ENCODE measurements at places on chromosomes 4 and X.

GRCh38 chr4:159222043-159222552 lies 119.2 kb downstream of the RAPGEF2 start:
- DNase-seq = no peak

- DNase-seq = no peak
These were observed 57.7 kb upstream of the S100G start for GRCh38 chrX:16592194-16592770.

DNA sequence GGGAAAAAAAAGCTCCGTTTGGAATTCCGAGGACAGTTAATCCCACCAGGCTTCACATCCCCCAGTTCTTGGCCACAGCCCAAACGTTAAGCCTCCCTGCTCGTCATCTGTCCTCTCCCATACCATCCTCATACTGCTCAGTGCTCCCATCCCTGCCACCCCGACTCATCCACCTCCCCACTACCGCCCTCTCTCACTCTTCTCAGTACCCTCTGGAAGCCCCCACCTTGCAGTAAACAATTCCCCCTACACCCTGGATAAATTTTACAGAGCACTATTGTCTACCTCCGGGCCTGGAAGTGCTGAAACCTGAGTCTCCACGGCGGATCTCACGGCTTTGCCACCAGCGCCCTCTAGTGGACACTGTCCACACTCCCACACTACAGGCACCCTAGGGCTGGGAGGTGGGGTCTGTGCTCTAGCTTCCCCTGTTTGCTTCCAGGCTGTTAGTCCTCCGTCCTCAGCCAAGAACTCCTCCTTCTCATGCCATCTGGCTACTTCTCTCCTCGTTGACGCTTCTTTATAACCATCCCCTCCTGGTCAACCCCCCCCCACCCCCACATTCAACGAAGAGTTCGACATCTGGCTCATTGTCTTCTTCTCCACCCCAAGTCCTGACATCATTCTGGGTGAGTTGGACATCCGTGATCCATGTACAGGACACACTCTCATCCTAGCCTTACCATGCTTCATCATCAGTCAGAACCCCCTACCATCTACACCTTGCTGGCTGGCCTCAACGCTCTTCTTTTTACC lies 54.5 kb downstream of the RTL9 start:
- peak; percentile 67 for DNase-seq

DNA sequence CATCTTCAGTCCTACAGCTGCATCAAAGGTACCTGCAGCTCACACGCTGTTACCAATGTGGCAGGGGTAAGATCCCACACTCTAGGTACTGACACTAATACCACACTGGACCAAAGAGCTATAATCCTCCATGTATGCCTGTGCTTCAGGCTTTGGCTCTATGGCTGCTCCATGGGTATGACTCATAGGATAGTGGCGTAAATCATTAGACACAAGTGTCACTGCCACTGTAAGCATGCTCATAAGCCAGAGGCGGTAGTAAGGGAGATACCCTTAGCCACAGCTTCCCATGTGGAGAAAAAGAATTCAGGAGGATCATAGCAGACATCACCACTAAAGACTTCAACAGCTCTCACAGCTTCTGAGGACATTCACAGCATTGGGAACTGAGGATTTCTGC lies 287.5 kb downstream of the ACTRT1 start:
- no peak for DNase-seq

DNA sequence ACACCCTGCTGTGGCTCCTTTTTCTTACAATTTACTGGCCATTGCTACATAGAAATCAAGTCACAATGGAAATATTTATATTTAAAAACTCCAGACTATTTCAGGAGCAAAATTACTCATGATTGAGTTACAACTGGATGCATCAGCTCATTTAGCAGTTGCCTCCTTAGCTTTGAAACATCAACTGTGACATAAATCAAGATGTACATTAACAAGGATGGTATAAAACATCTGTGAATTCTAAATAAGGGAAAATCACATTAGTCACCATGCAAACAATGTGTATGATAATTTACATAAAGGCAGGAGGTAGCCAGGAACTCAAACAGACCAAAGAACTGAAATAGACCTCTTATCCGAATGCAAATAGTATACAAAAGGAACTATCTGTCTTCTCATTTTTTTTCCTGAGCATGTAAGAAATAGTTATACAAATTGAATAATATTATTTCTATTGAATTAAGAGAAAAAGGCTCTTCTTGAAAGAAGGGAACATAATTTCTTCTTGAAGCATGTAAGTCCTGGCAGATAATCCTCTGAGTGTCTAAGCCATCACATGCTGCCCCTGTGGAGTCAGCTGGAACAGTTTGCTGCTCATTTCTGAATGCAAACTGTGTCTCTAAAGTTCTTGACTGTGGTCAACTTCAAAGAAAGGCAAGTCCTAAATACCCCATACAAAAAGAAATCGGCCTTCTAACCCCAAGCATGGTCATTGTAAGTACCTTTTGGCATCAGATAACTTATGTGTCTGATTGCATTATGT lies 151.2 kb downstream of the NAA11 start:
- DNase-seq = no peak

GRCh38 chr4:73281396-73281795 lies 22.8 kb upstream of the ANKRD17 start:
- no peak for DNase-seq

- no peak for DNase-seq
These were observed 407.4 kb upstream of the AADAT start for GRCh38 chr4:170497112-170497511.

DNA sequence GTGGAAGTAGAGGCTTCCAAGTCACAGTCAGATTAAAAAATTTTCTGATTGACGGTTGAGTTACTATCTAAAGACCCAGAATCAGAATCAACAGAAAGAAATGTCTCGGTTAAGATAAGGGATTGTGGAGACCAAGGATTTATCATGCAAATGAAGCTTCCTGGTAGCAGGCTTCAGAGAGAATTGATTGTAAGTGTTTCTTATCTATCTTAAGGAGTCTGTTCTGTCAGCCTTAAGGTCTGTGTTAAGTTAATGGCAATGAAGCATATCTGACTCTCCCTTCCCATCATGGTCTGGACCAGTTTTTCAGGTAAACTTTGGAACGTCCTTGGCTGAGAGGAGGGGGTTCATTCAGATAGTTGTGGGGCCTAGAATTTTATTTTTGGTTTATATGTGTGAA lies 780.2 kb downstream of the FAM133A start:
- DNase-seq = no peak

DNA sequence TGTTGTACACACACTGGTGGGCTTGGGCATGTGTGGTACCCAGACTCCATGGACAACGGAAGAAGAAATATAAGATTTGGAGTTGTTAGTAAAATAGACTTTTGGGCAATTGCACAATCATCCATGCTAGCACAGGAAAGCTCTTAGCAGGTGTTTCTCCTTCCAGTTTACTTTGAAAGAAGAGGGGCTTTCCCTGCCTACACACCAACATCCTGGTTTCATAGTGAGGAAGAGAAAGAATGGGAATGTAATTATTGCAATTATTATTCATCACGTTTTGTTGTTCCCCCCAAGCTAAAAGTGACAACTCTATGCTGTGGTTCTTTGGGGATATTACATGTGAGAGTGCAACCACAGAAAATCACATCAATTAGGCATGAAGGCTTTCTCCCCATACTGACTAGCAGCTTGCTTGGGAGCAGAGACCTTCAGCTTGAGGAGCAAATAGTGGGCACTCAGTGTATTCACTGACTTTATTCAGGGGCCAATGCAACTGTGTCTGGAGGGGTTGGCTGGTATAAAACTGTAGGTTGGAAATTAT lies 57.2 kb upstream of the PUDP start:
- no peak for DNase-seq

GRCh38 chr4:122577189-122577553 lies 43.7 kb downstream of the IL21 start:
- no peak for DNase-seq

- no peak for DNase-seq
These were observed 31.5 kb downstream of the PALLD start for GRCh38 chr4:168528131-168528949.

DNA sequence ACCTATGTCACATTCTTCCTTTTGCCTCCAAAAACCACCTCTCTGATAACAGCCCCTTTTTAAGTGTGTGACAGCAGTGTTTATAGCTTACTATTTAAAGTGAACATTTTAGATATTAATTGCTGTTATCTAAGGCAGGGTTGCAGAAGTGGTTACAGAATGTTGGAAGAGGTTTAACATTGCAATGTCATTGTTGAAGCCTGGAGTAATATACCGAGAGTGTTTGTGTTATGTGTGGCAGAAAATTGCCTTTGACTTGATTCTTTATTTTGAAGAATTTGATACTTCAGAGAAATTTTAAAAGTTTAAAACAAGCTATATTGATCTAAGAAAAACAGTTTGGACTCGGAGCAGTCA lies 37.1 kb downstream of the SMARCAD1 start:
- no peak for DNase-seq

DNA sequence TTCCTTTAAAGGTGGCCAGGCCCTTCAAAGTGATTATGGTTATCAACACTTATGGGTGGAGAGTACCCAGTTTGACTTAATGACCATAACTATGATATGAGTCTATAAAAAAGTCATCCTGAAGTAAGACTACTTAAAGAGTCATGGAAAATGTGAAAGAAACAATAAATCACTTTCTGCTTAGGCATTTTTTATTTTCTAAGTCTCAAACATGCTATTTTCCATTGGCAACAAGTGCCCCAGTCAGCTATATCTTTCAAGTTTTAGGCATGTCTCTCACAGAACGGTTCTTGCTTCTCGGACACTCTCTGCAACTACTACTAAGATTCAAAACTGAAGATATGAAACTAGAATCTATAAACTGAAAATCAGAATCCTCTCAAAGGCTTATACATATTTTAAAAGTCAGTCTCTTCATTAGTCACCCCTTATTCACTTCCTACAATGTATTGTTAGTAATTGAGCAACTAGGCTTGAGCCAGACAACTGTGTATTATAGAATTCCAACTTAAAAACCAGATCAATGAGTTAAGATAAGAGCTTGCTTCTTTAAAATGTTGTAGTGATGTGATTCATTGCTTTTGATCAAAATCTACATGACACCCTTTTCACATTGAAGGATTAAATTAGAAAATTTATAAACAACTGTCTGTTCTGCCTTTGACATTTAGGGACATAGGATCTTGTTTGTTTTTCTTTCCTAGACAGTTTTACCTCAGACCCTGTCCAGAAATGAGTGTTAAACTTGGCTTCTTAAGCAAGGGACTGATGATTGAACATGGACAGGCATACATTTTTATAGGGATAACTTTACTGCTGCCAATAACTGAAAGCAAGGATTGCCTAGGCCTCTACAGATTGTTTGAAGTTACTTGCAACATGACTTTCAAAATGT lies 2.9 kb downstream of the ANTXR2 start:
- DNase-seq = no peak

DNA sequence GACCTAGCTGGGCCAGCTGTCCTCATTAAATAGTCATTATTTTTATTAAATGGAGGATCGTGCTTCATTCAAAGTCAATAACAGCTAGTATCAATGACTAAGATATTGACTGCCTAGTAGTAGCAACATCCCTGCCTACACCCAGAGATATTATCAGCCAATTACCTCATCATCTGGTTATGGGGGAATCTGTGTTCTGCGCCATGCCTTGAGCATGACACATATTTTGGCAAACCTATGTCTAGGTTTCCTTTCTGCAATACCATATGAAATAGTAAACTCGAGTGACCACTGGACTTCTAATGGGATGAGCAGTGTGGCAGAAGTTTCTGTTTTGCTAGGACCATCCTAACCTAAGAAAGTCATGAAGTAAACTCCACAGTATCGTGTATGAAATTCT lies 50.0 kb upstream of the AADAT start:
- DNase-seq = no peak

DNA sequence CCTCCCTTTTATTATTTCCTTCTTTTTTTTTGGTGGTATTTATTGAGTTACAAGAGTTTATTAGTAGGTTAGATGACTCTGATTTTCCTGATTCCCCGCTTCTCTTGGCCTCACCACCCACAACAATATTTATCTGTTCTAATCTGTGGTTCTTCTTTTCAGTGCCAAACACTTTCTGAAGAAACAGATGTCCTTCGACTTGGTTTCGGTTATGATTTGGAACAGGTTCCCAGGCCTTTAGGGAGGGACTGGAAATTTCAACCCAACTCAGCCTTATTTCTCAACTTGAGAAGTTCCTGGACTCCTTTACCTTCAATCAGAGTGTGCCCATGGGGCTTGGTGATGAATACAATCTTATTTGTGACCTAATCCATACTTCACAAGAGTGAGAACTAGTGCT lies 108.1 kb downstream of the UCHL1 start:
- DNase-seq = no peak

DNA sequence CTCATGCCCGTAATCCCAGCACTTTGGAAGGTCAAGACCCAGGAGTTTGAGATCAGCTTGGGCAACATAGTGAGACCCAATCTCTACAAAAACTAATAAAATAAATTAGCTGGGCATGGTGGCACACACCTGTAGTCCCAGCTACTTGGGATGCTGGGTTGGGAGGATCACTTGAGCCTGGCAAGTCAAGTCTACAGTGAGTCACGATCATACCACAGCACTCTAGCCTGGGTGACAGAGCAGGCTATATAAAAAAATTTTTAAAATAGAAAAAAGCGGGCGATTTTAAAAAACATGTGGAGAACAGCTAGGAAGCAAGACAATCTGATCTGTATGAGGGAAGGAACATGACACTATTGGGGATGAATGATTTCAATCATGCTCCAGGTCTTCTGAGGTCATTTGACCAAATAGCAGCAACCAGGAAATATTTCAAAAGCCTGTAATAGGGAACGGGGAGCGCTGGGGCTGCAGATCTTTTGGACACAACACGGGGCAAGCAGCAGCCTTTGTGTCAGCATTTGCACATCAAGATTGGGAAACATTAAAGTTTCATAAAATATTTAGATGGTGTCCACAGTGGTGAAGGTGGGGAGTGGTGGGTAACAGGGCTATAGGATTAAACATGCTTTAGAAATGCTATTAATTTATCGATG lies 48.3 kb upstream of the GUCY1A1 start:
- no peak for DNase-seq

DNA sequence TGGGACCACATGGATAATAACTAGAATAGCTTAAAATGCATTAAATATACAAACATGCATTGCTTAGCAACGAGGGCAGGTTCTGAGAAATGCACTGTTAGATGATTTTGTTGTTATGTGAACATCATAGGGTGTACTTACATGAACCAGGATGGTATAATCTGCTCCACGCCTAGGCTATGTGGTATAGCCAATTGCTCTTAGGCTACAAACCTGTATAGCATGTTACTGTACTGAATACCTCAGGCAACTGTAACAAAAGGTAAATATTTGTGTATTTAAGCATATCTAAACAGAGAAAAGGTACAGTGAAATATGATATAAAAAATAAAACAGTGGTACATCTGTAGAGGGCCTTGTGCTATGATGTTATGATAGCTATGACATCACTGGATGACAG lies 169.2 kb upstream of the IL15 start:
- DNase-seq = no peak

DNA sequence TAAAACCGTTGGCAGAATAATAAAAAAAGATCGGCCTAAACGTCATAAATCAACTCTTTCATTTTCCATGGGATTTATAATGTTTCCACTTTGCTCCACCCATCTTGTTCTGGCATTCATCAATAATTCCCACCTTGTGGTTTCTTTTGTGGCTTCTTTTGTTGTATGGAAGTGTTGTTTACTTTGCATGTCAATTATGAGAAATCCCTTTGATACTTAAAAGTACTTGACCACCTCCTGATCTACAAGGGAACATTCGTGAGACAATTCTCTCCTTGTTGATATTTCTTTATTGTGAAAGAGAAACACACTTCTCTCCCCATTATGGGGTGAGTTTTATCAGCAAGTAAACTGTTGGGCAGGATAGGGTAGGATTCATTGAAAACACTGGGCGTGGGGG lies 2.8 kb downstream of the AMELX start:
- no peak for DNase-seq
